Cerebellar nuclear complex (tissue), 1 donor: ENCODE measurements at places on chromosomes 3 and 15.

GRCh38 chr15:25805031-25805430 is 58.1 kb downstream of the ATP10A start:
- DNase-seq = peak; percentile 5

- no peak for DNase-seq
These were observed 539.4 kb downstream of the IGSF11 start for GRCh38 chr3:118495206-118495605.

DNA sequence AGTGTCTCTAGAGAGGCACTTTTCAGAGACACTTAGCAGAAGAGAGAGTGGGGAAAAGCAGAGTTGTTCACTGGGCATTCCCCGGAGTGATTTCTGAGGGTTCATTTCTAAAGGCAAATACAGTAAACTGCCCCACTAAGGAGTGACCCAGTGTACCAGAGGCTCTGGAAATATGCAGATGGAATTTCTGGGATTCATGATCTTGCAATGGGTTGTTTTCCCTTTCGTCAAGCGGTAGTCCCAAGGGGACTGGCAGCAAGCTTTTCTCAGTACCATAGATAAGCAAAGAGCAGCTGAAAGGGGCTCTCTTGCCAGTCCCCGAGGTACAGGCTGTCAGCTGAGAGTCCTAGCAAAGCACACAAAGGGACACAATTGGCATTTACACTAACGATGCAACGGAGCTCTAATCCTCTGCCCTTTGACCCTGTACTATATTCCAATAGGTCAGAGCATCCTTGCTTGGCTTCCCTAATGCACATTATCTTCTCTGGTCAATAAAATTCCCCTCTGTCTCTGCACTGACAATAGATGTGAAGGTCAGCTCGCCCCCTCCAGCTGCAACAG is 155.6 kb downstream of the SEMA6D start:
- no peak for DNase-seq

DNA sequence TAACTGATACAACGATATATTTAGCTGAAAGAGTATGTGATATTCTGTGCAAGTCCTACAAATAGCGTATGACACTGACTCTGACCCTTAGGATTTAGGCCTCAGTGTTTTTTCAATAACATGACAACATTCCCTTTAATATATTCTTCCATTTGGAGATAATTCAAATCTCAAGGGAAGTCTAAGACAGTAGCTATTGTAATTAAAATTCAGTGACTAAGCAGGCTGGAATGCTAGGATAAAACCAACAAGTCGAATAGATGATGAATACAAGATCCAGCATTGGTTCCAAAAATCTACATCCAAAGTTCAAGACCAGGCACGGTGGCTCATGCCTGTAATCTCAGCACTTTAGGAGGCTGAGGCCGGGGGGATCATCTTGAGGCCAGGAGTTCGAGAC is 56.2 kb downstream of the QTRT2 start:
- no peak for DNase-seq

GRCh38 chr15:83973816-83974215 is 261.8 kb upstream of the GOLGA6L4 start:
- DNase-seq = no peak

GRCh38 chr3:100796556-100796955 is 87.3 kb downstream of the TFG start:
- no peak for DNase-seq

DNA sequence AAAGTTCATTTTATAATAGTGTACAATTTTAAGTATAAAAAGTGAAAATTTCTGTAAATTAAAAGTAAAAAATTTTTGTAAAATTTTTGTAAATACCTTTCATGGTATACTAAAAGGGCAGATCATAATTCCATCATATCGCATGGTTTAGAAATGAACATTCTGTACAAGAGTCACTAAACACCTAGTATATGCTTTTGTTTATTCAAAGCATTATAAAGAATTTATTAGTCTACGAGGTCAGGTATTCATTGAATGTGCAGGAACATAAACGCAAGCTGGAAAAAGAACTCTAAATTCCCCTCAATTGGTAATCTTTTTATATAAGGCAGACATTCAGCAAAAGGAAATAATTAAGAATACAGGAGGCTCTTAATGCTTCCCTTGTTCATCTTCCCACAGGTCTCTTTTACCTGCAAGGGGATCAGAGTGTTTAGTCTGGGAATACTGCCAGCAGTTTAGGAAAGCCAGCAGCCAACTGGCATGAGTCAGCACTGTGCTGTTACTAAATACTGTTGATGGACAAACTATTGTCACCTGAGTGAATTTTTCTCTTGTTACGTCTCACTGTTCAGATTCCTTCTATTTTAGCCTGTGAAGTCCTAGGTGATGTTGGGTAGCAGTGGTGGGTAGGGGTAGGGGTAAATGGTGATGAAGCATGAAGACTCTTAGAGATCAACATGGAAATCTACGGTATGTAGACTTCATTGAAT is 70.1 kb downstream of the UQCC5 start:
- peak; percentile 35 for DNase-seq

DNA sequence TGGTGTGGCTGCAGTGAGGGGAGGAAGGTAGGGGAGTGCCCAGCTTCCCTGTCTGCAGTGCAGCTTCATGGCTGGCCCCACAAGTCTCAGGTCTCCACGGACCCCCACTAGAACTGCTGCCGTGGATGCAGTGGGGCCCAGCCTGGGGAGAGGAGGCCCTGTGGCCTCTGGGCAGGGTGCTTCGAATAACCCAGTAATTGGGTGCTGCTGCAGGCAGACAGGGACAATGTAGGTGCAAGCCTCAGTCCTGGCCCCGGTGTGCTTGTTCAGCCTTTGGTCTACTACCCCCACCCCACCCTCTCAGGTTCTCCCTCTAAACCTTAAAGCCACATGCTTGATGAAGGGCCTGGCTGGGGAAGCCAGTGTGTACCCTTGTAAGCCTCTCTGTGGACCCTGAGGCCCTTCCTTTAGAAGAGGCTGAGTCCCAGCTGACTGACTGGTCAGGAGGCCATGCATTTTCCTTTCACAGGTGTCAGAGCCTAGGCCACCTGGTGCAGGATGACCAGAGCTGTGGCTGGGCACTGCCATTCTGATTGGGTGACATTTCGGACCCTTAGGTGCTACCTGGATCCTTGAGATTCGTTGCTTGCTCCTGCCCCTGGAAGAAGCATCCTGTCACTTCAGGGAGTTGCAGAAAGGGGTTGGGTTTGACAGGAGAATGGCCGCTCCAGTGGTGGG is 21.1 kb upstream of the EXOG start:
- DNase-seq = no peak

GRCh38 chr15:75725006-75725718 is 12.5 kb upstream of the CSPG4 start:
- no peak for DNase-seq

DNA sequence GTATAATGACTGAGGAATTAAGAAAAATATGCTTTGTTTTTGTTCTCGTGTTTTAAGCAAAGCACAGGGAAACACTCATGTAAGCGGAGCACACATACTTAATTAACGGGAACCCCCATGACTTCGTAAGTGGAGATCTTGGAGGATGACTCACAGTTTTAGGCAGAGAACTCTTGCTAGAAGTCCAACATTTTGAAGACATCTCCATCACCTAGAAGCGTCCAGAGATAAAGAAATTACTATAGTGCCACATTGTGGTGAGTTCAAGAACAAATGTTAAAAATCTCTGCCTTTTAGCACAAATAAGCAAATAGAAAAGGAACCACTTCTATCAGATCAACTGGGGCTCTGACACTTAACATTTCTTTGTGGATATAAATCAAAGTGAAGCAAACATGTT is 194.1 kb upstream of the ARHGEF26 start:
- DNase-seq = no peak

- no peak for DNase-seq
These were observed 5.0 kb upstream of the TLR9 start for GRCh38 chr3:52230461-52230860.

- DNase-seq = no peak
These were observed 104.7 kb downstream of the HMG20A start for GRCh38 chr15:77525400-77525811.

DNA sequence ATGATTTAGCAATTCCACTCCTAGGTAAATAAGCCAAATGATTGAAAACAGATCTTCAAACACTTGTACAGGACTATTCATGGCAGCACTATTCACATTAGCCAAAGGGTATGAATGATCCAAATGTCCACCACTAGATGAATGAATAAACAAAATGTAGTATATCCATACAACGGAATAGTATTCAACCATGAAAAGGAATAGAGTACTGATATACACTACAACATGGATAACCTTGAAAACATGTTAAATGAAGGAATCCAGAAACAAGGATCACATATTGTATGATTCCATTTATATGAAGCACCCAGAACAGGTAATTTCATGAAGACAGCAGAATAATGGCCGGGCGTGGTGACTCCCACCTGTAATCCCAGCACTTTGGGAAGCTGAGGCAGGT is 78.2 kb upstream of the IGF1R start:
- DNase-seq = no peak

GRCh38 chr3:171788546-171789351 is 21.5 kb downstream of the PLD1 start:
- no peak for DNase-seq

GRCh38 chr3:23035927-23036640 is 167.0 kb upstream of the UBE2E2 start:
- DNase-seq = no peak

DNA sequence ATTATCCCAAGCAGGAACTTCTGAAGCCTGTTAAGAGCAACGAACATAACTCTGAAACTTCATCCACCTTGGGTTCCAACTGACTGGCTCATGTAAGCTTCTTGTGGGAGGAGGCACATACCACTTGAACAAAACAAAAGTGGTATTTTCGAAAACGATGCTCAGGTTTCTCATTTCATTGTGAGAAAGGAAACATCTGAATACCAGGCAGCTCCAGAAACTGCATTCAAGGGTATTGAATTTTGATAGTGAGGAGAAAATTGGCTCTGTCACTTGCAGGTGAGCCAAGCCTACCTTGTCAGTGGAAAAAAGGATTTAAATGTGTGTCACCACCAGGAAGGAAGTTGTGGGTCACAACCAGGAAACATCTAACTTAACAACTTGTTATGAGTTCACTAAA is 218.1 kb upstream of the SATB1 start:
- DNase-seq = no peak

DNA sequence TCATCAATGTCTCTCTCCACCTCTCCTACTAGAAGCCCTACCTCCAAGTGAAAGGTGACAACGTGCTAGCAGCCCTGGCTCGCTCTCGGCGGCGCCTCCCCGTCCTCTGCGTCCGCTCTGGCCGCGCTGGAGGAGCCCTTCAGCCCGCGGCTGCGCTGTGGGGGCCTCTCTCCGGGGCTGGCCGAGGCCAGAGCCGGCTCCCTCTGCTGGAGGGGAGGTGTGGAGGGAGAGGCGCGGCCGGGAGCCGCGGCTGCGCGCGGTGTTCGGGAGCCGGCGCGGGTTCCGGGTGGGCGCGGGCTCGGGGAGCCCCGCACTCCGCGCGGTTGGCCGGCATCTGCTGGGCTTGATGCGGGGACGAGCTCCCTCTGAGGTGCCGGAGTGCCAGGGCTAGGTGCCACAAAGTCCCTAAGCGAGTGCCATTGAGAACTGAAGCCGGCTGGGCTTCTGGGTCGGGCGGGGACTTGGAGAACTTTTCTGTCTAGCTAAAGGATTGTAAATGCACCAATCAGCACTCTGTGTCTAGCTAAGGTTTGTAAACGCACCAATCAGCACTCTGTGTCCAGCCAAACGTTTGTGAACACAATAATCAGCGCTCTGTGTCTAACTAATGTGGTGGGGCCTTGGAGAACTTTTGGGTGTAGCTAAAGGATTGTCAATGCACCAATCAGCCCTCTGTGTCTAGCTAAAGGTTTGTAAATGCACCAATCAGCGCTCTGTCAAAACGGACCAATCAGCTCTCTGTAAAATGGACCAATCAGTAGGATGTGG is 84.8 kb upstream of the ARRDC4 start:
- no peak for DNase-seq

DNA sequence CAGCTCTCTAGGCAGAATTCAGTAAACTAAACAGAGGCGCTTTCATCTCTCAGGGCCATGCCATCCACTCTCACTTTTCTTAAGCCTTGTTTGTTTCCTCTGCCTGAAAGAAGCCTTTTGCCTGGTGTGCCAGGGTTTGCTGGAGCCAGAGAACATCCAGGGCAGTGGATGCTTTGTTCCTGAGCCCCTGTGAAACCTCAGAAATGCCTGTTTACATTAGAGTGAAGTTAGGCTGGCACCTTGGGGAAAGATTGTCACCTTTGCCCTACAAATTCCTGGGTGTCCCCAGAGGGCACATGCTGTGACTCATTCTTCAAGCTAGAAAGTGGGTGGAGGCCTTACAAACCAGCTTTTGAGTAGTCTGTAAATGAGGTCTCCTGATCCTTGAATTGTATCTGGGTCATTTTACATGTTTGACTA is 10.7 kb upstream of the TRAK1 start:
- DNase-seq = no peak

- no peak for DNase-seq
These were observed 77.0 kb upstream of the PRR23C start for GRCh38 chr3:139121513-139122220.

- DNase-seq = no peak
These were observed 188.5 kb downstream of the FAM43A start for GRCh38 chr3:194874206-194874605.

DNA sequence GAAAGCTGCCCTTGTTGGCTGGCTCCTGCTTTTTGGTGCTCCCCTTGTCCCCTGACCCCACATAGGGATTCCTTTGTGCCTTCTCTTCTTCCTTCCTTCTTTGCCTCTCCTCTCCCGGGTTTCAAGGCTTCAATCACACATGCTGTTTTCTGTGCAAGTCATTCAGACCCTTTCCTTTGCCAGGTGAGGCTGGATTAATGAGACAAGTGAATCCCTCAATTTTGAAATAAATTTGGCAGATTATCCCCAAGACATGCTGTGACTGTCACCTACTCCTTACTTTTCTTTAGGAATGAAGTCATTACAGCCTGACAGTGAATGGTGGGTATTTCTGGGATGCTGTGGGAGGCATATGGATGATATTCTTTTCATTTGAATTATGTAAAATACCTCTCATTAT is 259.0 kb upstream of the RGMA start:
- no peak for DNase-seq

DNA sequence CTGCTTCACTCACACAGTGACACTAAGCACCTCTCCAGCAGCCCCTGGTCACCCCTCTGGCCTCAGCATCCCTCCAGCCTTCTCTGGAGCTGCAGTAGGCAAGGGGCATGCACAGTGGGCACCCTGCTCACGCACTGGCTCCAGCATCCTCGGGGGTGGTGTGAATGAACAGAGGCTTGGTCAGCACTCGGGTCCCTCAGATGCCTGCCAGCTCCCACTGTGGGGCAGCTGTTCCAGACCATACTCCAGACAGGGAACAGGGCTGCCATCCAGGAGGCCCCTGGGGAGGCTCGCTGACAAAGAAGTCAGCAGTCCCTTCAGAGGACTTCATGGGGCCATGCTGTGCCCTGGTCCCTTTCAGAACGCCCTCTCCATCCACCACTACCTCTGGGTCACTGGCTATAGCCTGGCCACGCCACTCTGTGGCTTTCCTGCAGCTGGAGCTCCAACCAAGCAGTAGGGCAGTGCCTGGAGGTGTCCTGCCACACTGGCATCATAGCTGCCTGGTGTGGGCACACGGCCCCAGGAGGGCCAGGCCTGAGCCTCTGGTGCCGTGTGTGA is 26.3 kb downstream of the ALS2CL start:
- DNase-seq = no peak
